ENCODE measurements at places on chromosomes 2 and 18. TPM values are rescaled to one million over a fixed set of nuclear protein-coding genes. Genes with fewer than 3 reads are reported as not detected.

DNA sequence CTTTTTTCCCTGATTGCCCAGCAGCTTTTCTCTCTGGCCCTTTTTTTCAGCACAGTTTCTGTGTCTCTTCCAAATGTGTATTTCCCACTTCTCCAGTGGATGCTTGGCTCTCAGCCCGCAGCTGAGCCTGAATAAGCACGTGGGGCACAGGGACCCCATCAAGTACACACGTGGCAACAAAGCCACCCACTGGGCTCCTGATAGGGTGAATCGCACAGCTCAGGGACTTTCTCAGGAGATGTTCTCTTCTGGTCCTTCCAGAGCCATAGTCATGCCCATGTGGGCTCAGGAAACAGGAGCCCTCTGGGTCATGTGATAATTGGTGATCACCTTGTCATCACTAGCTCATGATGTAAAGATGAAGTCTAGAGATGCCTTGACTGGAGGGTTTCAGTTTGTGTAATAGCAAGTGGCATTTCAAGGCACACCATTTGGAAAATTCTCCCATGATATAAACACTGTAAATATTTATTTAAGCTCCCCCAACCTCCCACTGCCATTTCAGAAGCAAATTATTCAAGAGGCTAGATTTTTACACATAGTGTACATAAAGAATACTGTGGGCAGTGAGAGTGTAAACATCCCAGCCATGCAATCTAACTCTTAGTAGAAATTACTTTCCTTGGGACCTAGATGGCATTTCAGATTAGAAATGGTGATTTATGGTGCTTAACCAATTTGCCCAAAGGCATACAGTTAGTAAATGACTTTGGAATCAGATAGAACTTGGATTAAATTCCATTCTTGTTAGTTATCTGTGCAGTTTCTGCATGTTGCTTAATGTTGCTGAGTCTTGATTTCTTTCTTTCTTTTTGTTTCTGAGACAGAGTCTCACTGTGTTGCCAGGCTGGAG is 597.5 kb downstream of the SLC4A3 start:
- no peak for DNase-seq

GRCh38 chr2:73654175-73654574 is 12.0 kb upstream of the NAT8 start:
- no peak for DNase-seq

DNA sequence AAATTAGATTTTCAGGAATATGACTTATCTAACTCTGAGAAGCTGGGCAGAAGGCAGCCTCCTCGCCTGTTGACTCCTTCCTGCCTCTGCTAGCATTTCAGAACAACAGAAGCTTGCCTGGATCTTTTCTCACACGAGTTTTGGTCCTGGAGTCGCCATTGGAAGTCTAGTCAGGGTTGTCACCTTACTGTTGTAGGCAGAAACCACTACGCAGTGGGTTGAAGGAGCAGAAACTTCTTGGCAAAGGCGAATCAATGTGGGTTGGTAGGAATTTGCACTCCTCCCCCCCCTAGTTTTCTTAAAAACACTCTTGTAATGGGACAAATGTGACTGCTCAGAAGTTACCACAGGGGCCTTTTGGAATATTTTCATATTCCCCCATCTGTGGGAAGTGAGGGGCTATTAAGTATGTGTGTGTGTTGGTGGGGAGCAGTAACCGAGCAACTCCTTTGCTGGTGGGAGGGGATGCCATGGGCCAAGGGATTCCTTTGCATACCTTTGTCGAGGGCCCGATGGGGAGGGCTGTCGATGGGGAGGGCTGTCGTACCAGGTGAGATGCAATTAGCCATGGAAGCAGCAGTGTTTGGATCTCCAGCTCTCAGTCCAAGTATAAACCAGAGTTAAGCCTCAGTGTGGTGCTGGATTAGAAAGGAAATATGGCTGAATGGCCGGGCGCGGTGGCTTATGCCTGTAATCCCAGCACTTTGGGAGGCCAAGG is 117.4 kb downstream of the FMNL2 start:
- DNase-seq = no peak

DNA sequence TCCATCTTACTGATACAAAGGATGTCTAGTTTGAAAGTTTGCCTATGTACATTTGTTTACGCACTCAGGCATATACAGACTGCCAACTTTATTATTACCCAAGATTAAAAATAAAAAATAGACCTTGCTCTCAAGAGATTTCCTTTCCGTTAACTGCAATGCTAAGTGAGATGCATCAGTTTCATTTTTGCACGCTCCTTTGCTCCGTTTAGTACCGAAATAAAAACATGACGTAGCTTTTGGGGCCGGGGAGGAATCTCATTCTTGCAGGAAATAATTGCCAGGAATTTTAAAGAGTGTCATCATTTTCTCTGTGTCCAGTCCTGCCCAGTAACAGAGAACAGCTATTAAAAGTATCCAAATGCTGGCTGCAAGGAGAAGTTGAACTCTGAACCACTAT is 169.5 kb downstream of the SLC8A1 start:
- no peak for DNase-seq

- DNase-seq = no peak
Measured at GRCh38 chr2:46891956-46892553, 23.6 kb downstream of the MCFD2 start.

GRCh38 chr2:142395291-142395690 is 264.5 kb upstream of the LRP1B start:
- no peak for DNase-seq

DNA sequence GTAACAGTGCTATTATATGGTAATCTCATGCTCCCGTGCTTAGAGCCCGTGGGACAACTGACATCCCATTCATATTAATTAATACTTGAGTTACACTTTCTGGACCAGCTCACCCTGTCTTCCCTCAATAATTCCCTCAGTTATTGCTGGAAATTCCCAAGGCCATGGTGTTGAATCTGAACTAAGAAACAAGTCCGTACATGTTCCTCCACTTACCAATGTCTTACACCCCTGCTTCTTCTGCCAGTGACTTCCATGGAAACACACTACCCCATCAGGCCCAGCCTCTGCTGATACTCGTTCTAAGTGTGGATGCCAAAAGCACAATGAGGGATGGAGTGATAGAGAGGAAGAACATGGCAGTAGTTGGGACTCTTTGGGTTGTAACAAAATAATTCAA is 193.7 kb downstream of the RND3 start:
- no peak for DNase-seq

DNA sequence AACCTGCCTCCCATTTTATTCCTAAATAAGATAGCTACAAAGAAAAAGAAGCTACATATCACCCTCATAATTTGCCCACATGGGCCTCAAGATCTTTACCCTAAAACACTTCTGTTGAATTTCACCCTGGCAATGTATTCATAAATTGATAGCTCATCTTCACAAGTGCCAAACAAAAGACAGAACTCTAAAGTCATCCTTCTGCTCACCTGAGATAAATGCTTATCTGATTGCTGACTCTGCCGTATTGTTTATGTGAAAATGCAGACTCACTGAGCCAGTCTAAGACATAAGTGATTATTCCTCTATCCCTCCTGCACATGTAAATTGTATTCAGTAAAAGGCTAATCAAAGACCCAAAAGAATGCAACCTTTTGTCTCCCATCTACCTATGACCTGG is 2.0 kb downstream of the RDH14 start:
- DNase-seq = no peak

- peak; percentile 54 for DNase-seq
Measured at GRCh38 chr2:45267062-45267792, 258.0 kb upstream of the SIX2 start.

GRCh38 chr2:11582612-11582861 is 48.7 kb downstream of the GREB1 start:
- DNase-seq = no peak

GRCh38 chr2:172308253-172308935 is 119.0 kb upstream of the ITGA6 start:
- DNase-seq = no peak

- no peak for DNase-seq
Measured at GRCh38 chr18:43819873-43820272, 542.6 kb upstream of the SYT4 start.

- peak; percentile 31 for DNase-seq
Measured at GRCh38 chr2:126803434-126803775, 95.3 kb upstream of the TEX51 start.

DNA sequence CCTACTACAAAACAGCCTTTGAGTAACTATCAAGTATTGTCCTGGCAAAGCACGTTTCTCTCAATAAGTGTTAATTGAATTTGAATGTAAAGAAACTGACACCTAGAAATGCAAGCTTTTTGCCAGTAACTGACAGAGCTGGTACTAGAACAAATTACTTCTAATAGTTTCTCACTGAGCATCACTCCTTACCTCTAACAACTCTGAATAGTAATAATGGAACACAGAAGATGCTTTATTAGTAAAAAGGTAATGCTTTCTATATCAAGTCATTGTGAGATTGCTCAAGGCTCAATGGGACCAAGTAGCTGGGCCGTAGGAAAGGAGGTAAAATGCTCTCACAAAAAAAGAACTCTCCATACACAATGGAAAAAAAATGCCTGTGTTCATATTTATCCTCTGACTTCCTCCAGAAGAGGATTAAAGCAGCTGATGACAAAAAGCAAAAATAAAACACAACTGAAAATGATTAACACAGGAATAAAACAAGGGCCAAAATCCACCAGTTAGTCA is 11.8 kb downstream of the RASGRP3 start:
- no peak for DNase-seq

- DNase-seq = no peak
Measured at GRCh38 chr2:182584462-182584861, 131.6 kb upstream of the DNAJC10 start.

GRCh38 chr2:111119822-111120252 is 877 bp upstream of the BCL2L11 start:
- DNase-seq = no peak

- no peak for DNase-seq
Measured at GRCh38 chr2:164717000-164717803, 95.9 kb upstream of the GRB14 start.

GRCh38 chr2:6906165-6906741 is 11.0 kb upstream of the RNF144A start:
- no peak for DNase-seq

- DNase-seq = peak; percentile 41
Measured at GRCh38 chr2:102224824-102225739, 38.3 kb downstream of the IL1RL2 start.

DNA sequence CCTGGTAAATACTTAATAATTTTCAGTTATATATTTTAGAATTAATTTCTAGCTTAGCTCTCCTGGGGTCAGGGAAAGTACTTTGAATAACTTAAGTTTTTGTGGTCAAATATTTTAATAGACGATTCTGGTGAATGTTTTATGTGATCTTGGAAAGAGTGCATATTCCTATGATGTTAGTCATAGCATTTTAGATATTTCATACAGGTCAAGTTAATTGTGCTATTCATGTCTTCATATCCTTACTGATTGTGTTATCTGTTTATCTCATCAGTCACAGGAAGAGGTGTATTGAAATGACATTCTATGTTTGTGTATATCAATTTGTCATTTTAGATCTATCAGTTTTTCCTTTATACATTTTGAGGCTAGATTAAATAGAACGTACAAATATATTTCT is 576.2 kb downstream of the CPS1 start:
- DNase-seq = no peak

DNA sequence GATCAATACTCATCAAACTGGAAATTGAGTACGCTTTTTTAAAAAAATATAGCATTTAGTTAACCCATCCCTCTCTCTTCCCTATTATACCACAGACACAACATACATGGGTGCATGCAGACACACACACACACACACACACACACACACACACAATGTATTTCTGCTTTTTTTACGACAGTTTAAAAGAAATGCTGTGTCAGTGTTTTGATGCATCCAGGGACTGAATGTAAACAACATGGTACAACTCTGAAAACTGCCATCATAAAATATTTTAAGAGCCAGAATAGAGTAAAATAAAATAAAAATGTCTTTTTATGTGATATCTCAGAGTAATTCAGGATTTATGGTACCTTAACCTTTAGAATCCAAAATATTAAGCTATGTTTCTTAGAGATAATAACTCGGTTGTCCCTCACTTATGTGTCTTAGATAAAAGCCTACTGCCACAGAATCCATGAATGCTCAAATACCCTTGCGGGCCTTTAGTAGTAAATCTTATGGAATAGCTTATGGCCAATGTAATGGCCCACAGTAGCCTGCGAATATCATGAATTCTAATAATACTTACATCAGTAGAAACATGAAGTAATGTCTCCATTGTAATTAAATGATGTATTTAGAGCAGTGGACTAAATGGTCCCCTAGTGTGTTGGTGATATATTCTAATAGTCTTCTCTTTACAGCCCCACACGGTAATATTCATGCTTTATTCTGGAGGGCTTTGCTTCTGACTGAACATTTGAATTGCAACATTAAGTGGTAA is 251.6 kb upstream of the FIGN start:
- no peak for DNase-seq

DNA sequence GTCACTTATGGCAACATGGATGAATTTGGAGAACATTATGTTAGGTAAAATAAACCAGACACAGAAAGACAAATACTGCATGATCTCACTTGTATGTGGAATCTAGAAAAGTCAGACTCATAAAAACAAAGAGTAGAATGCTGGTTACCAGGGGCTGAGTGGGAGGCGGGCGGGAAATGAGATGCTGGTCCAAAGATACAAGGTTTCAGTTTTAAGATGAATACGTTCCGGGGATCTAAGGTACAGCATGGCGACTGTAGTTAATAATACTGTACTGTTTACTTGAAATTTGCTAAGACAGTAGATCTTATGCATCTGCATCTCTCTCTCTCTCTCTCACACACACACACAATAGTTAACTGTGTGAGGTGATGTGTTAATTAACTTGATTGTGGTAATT is 14.2 kb downstream of the FAM110C start:
- no peak for DNase-seq

GRCh38 chr18:77822632-77823031 is 573.0 kb downstream of the GALR1 start:
- DNase-seq = no peak

- DNase-seq = no peak
Measured at GRCh38 chr2:239393941-239394340, 6.9 kb downstream of the HDAC4 start.

DNA sequence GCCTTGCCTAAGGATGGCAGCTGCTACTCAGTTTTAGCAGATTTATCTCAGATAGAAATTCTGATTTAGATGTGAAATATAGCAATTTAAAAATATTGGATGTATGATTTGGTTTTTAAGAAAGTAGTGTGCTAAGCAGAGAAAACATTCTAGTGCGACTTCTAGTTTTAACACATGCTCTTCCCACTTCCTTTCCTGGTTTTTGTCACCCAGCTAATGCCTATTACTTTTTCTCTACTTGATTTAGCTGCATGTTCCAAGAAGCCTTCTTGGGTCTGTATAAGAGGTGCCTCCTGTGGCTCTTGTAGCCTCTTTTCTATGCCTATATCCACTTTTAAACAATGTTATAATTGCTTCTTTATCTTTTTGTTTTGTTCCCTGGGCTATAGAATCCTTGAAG is 53.0 kb downstream of the GPD2 start:
- DNase-seq = no peak

TNFRSF11A gene
- 1.1 TPM for total RNA-seq

NEU2 gene
- not detected for total RNA-seq

TMEM198 gene
- 2.1 TPM for total RNA-seq

DPP4 gene
- total RNA-seq = 15.2 TPM

ACMSD gene
- 123 TPM for total RNA-seq

UCN gene
- total RNA-seq = 2.2 TPM

BCL2 gene
- 1.0 TPM for total RNA-seq

CARF gene
- total RNA-seq = 3.6 TPM

AGXT gene
- total RNA-seq = 1,805 TPM

PTPN2 gene
- 9.9 TPM for total RNA-seq

TRABD2A gene
- 0.68 TPM for total RNA-seq

CTNNA2 gene
- not detected for total RNA-seq

SLC16A14 gene
- 1.6 TPM for total RNA-seq

LRRC30 gene
- total RNA-seq = not detected

ROCK2 gene
- total RNA-seq = 12.0 TPM

MOGAT1 gene
- total RNA-seq = 10.2 TPM

ANKRD29 gene
- total RNA-seq = 0.33 TPM

Data from left lobe of liver (tissue), 2 donors.